ENCODE measurements at places on chromosomes 12 and 14.

DNA sequence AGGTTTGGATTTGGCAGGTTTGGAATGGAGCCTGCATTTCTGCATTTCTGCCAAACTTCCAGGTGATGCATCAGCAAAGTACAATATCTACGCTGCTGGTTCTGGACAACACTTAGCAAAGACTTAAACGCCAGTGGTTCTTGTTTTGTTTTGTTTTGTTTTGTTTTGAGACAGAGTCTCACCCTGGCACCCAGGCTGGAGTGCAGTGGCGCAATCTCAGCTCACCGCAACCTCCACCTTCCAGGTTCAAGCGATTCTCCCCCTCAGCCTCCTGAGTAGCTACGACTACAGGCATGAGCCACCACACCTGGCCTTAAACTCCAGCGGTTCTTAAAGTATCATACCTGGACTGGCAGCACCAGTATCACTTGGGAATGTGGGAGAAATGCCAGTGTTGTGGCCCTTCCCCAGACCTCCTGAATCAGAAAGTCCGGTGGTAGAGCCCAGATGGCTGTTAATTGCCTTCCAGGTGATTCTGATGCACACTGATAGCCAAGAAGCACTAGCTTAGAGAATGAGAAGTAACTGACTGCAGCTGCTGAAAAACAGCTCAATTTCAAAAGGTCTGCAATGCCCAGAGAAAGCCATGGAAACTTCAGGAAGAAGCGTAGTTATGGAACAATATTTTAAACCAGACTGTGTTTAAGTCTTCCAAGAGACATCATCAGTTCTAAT is 114.8 kb upstream of the FOXN3 start:
- no peak for DNase-seq

GRCh38 chr12:99383258-99383657 is 264.3 kb upstream of the GARIN6 start:
- DNase-seq = no peak

- no peak for DNase-seq
These were observed 466.9 kb downstream of the FUT8 start for GRCh38 chr14:65879248-65880009.

- DNase-seq = no peak
These were observed 284.2 kb downstream of the TTC8 start for GRCh38 chr14:89108608-89109007.

- DNase-seq = peak; percentile 82
These were observed 39.9 kb downstream of the PRPF40B start for GRCh38 chr12:49662998-49663843.

GRCh38 chr12:26841085-26841484 is 8.1 kb upstream of the ITPR2 start:
- DNase-seq = no peak

GRCh38 chr14:21356511-21356910 is 27.3 kb downstream of the SUPT16H start:
- no peak for DNase-seq

DNA sequence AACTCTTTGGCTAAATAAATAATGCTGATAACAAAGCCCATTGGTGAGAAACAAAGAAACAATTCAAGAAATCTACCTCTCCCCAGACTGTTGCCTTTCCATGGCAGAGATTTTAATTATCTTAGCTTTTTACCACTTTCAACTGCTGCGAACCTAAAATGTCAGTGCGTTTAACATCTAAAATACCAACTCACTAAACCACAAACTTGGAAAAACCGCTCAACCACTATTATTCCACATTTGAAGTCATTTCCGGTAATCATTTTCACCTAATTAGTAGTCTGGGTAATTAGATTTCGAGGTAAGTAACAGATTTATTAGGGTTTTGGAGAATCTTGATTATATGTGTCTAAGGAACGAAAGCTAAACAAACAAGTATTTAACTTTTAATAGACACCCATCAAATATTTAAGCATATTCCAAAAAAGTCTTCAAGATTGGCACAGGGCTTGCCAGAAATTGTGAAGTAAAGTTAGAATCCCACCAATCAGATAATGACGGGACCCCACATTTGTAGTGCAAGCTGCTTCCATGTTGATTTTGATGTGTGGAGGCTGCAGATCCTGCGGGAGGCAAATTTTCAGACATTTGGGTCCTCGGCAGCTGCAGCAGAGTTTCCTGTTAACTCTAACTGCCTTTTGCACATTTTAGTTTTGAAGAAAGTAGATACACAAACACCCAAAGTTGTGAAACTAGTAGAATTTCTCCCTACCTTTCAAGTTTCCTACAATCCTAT is 4.1 kb downstream of the OTX2 start:
- no peak for DNase-seq

DNA sequence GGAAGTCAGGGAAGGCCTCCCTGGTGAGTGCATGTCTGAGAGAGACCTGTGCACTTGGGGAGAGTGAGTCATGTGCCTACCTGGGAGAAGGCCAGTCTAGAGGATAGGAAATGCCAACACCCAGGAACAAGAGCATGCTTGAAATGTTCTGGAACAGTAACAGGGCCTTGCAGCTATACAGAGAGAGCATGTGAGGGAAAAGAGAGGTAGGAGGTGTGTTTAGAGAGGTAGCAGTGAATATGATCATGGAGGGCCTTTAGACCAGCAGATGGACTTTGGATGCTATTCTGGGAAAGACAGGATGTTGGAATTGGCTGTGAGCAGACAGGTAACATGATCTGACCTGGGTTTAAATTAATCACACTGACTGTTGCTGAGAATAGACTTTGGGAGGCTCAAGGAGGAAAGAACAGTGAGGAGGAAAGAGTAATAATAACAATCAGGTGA is 1143.6 kb downstream of the FLRT2 start:
- DNase-seq = no peak

GRCh38 chr12:49534731-49535278 is 4.0 kb upstream of the KCNH3 start:
- DNase-seq = no peak

DNA sequence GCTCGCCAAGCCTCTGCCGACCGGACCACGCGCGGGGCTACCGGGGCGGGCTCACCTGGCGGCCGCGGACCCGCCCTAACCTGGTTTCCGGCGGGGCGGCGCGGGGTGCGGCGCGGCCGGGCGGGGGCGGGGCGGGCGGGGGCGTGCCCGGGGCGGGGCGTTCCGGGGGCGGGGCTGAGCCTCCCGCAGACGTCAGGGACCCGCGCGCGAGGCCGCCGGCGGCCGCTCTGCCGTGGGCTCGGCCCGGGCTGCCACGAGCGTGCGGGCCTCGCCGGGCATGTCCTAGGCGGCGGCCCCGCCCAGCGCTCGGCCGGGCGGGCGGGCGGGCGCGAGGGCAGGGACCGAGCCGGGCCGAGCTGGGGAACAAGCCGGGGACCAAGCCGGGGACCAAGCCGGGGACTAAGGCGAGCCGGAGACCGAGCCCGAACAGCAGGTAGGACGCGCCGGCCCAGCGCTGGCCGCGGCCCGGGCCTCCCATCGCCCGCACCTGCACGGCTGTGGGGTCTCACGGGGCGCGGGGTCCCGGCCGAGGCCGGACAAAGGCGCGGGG is at the start of gene CEP170B:
Gene CEP170B, plus strand, starts transcription at position 188 of the 550 bp plus-strand sequence. CDS start 3,183 bp downstream, outside the sequence.
- DNase-seq = peak; percentile 71

- no peak for DNase-seq
These were observed 120.9 kb upstream of the FOXN3 start for GRCh38 chr14:89537911-89538310.

GRCh38 chr12:1529228-1529861 is 65.0 kb downstream of the FBXL14 start:
- DNase-seq = no peak

DNA sequence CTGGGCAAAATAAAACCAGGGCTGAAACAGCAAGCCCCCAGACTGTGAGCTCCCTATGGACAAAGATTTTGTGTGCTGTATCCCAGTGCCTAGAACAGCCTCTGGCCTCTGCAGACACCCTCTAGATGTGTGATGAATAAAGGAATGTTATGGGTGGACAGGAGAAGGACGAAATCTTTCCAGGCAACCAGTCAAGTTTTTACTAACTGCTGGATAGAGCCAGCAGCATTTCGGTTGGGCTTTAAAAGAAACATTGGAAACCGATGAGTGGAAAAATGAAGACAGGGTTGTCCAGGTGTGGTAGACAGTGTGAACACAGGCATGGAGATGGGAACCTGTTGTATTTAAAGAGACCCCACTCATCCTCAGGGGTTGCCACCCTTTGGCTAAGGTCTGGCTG is 4.0 kb downstream of the CHGA start:
- no peak for DNase-seq

DNA sequence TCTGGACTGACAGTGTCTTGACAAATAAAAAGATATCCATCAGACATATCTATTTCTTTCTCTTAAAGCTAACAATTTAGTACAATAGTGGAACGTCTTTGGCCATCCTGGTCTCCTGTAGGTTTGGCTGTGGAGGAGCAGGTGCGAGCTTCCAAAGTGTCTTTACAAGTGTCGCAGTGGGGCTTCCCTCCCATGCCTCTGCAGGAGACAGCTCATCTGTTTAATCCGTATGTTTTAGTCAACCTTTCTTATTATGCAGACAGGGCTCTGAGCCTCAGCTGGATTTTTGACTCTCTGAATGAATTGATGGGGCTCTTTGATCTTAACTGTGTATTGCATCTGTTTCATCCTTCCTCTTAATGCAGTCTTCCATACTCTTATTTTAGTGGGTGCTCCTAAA is 57.5 kb downstream of the RMST start:
- DNase-seq = no peak

GRCh38 chr12:38883629-38884134 is 21.7 kb downstream of the CPNE8 start:
- DNase-seq = no peak

DNA sequence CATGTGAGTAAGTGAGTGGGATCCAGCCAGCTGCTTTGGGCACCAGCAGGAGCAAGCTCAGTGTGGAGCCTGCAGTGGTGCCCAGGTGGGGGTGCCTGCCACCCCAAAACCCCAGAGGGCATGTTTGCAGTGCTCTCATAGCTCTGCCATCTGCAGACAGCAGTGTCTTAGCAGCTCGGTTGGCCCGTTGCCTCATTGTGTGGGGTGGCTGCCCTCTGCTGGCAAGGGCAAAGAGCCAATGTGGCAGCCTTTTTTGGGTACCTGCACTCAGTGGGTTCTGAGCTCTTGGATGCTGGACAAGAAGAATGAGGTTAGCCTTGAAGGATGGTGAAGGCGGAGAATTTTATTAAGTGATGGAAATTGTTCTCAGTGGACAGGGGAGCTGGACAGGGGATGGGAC is 52.3 kb downstream of the NEUROD4 start:
- DNase-seq = no peak

DNA sequence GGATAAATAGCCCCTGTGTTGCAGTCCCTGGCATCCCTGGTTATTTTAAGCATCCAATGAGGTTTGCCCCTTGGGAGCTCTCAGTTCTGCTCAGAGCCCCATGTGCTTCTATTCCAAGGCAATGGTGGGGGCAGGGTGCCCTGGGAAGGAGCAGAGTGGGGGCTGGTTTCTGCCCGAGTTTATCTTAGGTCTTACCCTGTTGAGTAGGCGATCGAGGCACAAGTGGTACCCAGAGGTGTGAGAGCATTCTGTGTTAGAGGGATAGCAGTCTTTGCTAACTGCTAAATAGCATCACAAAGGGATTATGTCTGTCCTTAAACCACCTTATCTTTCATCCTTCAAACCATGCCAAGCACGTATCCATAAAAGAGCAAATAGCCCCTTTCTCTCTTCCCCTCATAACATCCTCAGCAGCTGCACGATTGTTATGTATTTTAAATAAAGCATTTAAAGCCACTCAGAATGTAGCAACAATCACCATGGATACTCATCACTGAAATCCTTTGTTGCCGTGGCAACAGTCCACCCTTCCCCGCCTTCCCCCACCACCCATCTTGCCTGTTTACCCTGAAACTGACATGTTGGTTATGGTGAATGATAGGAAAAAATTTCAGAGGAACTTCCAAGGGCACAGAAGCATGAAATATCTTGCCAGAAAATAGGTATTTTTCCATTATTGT is 139.3 kb downstream of the PTPN11 start:
- no peak for DNase-seq

DNA sequence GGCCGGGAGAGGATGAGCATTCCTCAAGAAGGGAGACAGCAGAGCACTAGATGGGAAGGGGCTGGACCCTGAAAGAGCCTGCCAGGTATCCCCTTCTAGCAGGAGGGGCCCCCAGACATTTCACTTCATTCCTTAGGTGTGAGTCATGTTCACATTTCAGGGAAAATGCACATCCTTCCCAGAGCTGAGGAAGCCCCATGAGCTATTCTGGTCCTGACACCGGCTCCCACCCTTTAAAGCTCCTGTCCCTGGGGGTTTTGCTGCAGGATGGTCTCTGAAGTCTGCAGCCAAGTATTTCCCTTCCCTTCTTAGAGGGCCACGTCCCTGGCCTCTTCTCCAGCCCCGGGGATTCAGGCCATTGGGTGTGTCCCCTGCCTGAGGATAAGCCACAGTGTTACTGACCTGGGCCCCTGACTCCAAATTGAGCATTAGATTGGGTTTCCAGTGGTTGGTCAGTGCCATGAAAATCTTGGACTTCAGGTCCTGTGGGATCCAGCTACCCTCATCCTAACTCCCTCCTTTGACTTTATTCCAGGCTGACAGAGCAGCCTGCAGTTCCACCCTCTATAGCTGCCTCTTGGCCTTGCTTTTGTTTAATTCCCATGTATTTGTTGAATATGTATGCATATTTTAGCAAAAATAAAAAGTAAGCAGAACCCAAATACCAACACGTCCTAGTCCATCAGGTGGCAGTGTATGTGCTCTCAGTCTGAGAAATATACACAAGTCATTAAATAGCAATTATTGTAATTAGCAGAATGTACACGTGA is 267.1 kb downstream of the CACNA1C start:
- no peak for DNase-seq

DNA sequence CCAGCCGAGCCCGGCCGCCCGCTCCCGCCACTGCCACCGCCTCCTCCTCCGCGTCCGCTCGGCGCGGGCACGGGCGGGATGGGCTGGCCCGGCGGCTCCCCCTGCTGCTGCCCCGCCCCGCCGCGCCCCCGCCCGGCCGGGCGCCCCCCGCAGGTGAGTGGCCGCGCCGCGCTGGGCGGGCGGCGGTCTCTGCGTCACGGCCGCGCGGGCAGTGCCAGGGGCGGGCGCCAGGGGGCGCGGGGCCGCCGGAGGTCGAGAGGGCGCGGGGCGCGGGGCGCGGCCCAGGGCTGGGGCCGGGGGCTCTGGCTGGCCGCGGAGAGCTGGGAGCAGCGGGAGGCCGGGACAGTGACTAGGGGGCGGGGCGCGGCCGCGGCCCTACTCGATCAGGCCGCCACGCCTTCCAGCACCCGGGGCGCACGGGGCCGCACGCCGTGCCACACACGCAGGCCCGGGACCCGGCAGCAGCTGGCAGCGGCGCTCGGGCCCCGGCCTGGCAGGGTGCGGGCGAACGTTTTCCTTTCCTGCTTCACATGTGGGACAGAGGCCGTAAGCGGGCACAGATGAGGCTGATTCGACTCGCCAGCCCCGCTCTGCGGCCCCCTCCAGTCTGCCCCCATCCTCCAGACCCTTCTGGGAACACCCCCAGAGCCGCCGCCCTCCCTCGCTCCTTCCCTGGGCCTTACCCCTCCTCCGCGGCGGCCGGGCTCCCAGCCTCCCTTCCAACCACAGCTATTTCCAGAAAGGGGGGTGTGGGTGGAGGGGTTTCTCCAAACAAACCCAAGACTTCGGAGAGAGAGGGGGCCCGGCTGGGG is 2.4 kb upstream of the TNS2 start:
- DNase-seq = peak; percentile 86
